ENCODE measurements at places on chromosomes 2 and 18. TPM values are rescaled to one million over a fixed set of nuclear protein-coding genes. Genes with fewer than 3 reads are reported as not detected.

DNA sequence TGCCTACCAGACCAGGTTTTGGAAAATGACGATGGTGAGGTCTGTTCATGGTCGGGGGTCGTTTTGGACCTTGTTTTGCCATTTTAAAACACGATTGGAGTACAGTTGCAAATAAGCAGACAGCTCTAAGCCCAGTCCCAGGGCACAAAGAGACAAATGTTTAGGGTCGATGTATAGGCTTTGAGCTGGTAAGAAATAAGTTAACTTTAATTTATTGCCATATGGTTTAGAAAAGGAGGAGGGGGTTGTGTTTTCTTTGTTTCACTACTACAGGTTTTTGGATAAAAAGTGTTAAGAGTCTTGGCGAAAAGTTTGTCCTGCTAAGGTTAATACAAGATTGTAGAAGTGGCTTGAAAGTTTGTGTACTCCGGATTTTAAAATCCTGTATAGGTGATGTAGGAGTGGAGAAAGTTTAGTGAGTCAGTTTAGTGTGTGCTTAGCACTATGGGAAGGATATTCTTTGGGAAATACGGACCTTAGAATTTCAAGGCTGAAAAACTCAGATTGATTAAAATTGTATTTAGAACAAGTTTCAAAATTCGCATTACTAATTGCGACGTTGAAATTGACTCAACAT lies 1.3 kb downstream of the KCMF1 start:
- peak overlapping the region; percentile 82 for H3K4me3 ChIP-seq
- no peaks in the 10 kb centered on the region for H3K27me3 ChIP-seq
- H3K4me1 ChIP-seq, result peaks cover 48% of the 10 kb centered on the region

DNA sequence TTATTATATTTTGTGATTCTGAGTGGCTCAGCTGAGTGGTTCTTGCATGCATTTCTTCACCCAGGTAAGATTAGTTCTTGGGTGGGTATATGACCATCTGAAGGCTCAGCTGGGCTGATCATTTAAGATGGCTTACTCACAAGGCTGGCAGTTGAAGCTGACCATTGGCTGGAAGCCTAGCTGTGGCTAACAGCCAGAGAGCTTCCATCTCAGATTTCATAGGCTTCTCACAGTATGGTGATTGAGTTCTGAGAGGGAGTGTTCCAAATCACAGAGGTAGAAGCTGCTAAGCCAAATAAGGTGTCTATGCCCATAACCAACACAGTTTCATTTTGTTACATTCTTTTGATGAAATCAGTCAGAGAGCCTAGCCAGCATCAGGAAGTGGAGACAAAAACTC lies 117.4 kb upstream of the RPRM start:
- H3K4me3 ChIP-seq, result no peak overlapping the region
- no peaks in the 10 kb centered on the region for H3K4me1 ChIP-seq
- no peaks in the 10 kb centered on the region for H3K27me3 ChIP-seq
- no peak overlapping the region for H3K27ac ChIP-seq
- H3K36me3 ChIP-seq, result no peaks in the 10 kb centered on the region
- DNase-seq, result no peak

- H3K4me1 ChIP-seq, result peaks cover 39% of the 10 kb centered on the region
- H3K4me3 ChIP-seq, result no peak within 1 kb of the TSS
- H3K27ac ChIP-seq, result peak within 1 kb of the TSS; percentile 15
- no peak for DNase-seq
- H3K36me3 ChIP-seq, result no peaks in the 10 kb centered on the region
Measured at GRCh38 chr2:27078267-27079194, at the start of gene EMILIN1. EMILIN1 (plus strand) TSS chr2:27078615; CDS start chr2:27079066, 451 bp downstream.

- H3K4me3 ChIP-seq, result no peak overlapping the region
- H3K27ac ChIP-seq, result no peak overlapping the region
- no peaks in the 10 kb centered on the region for H3K36me3 ChIP-seq
Measured at GRCh38 chr18:40414155-40414754, 1540.8 kb upstream of the PIK3C3 start.

GRCh38 chr2:220893411-220893810 lies 678.7 kb downstream of the EPHA4 start:
- H3K4me3 ChIP-seq, result no peak overlapping the region
- DNase-seq, result no peak
- H3K4me1 ChIP-seq, result no peaks in the 10 kb centered on the region

DNA sequence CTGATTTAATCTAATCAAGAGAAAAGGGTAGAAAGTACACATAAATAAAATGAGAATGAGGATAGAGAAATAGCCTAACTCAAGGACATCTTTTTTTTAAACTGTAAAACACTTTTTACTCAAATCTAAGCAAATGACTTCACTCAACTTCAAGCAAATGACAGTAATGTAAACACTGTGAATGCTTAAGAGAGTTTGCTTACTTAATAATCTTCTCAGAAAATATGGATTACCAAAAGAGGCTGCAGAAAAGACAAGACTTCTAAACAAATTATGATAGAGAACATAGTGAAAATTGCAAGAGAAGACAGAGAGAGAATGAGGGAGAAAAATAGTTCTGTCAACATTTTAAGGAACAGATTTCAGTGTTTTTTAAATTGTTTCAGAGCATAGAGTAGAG lies 52.5 kb downstream of the FAM124B start:
- H3K27me3 ChIP-seq, result no peaks in the 10 kb centered on the region
- H3K36me3 ChIP-seq, result no peaks in the 10 kb centered on the region
- H3K4me3 ChIP-seq, result no peak overlapping the region

GRCh38 chr2:185137700-185138099 lies 539.4 kb downstream of the ZNF804A start:
- H3K27me3 ChIP-seq, result no peaks in the 10 kb centered on the region
- no peaks in the 10 kb centered on the region for H3K4me1 ChIP-seq
- no peaks in the 10 kb centered on the region for H3K36me3 ChIP-seq
- no peak overlapping the region for H3K4me3 ChIP-seq

DNA sequence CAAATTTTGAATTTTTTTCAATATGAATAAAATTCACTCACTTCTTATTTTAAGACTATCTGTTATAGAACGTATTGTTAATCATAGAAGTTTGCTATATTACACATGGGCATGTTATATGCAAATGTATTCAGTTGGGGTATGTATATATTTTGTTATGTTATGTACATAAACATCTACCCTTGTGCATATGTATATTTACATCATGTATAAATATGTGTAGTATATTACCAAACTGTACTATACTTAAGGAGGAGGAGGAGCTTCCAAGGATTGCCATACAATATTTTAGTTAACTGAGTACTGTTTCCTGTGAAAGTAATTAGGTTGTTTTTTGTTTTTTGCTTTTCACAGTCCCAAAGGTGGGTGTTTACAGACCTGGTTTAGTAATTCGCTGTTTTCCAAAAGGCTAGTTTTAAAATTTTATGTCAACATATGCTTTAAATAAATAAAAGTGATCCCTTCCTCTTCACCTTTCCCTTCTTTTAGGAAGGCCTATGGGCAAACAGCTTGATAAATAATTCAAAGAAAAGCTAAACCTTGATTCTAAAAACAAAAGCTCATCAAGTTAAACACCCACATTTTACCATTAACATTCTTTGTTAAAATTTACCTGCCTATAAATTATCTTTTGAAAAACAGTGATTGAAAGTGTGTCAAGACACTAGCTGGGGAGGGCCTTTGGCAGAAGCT lies 12.9 kb upstream of the POU3F3 start:
- no peaks in the 10 kb centered on the region for H3K36me3 ChIP-seq
- no peak for DNase-seq
- peaks cover 45% of the 10 kb centered on the region for H3K27me3 ChIP-seq
- peaks cover 9% of the 10 kb centered on the region for H3K4me1 ChIP-seq

RTP5 gene
- total RNA-seq, result not detected

DNA sequence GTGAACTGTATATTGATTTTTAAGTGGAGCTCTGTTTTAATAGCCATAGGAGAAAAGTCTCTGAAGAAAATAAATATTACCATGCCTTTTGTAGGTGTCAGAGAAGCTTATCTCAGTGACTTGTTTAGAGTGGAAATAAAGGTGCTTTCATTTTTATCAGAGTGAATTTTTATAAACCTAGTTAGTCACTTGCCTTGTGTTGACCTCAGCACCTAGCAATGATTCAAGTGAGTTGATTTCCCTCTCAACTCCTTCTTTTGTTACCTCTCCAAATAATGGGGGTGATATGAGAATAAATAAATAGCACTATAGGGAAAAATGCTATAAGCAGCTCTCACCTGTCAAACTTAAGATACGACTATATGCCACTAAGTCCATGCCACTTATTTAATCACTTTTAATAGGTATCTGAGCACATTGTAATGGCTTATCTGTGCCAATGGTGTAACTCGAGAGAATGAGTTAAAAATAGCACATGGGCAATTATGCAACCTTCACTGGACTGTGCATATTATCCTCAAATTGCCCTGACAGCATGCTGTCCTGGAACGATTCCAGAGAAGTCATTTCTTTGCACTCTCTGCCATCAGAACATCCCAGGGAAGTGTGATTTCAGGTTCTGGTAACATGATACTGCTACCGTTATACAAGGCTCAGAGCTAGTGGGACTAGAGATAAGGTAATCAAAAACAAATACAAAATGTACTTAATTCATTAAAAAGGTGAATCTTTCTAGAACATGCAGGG lies 290.8 kb downstream of the CCDC85A start:
- H3K36me3 ChIP-seq, result no peaks in the 10 kb centered on the region
- H3K4me3 ChIP-seq, result no peak overlapping the region

ARPC2 gene
- total RNA-seq, result 475 TPM

DNA sequence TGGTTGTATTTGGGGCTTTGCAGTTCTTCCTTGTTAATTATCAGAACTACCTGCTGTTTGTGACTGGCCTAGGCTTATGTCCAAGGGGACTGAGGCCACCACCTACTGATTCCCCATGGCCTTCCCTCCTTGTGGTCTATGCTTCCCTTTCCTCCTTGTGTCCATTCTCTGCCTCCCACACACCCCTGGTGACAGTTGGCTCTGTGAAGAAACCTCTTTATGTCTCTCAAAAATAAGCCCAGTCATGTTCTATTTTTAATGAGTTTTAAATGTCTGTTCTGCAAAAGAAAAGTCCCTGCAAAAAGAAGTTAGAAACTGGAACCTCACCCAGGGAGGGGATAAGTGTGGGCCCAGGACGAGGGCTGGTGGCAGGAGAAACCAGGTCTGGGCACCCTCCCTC lies 105.0 kb downstream of the SMC6 start:
- H3K27ac ChIP-seq, result no peak overlapping the region
- no peak for DNase-seq
- H3K36me3 ChIP-seq, result no peaks in the 10 kb centered on the region
- peaks cover 5% of the 10 kb centered on the region for H3K4me1 ChIP-seq
- H3K27me3 ChIP-seq, result no peaks in the 10 kb centered on the region

CD8B2 gene
- not detected for total RNA-seq

- no peak for DNase-seq
- no peak overlapping the region for H3K27ac ChIP-seq
- no peak overlapping the region for H3K4me3 ChIP-seq
- no peaks in the 10 kb centered on the region for H3K36me3 ChIP-seq
Measured at GRCh38 chr2:60118061-60118460, 435.4 kb downstream of the BCL11A start.

CD226 gene
- total RNA-seq, result 19.9 TPM

DNA sequence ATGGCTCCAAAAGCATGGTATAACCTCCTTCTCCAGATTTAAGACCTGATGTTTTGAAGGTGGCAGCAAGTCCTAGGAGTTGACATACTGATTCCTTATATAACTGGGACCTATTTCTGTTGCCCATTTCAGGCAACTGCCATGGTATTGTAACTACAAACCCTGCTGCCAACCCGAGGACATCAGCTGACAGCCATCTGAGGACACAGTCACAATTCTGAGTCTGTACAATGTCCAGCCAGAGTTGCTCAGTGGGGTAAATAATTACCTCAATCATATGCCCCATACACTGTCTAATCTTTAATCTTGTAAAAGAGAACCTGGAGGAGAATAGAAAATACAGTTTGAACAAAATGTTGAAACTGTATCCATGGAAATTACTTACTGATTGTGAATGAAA lies 8.7 kb upstream of the GAREM2 start:
- no peak for DNase-seq
- no peak overlapping the region for H3K27ac ChIP-seq
- H3K4me1 ChIP-seq, result no peaks in the 10 kb centered on the region
- H3K36me3 ChIP-seq, result no peaks in the 10 kb centered on the region
- H3K4me3 ChIP-seq, result no peak overlapping the region

CHRNG gene
- not detected for total RNA-seq

- H3K4me3 ChIP-seq, result no peak overlapping the region
- peaks cover 3% of the 10 kb centered on the region for H3K27me3 ChIP-seq
- DNase-seq, result no peak
- H3K4me1 ChIP-seq, result no peaks in the 10 kb centered on the region
- no peaks in the 10 kb centered on the region for H3K36me3 ChIP-seq
- no peak overlapping the region for H3K27ac ChIP-seq
Measured at GRCh38 chr18:48571639-48572384, 33.0 kb downstream of the CTIF start.

RNU2-63P gene
- 12.6 TPM for total RNA-seq

RFTN2 gene
- total RNA-seq, result not detected

TCF23 gene
- not detected for total RNA-seq

- no peaks in the 10 kb centered on the region for H3K4me1 ChIP-seq
- DNase-seq, result no peak
- H3K36me3 ChIP-seq, result no peaks in the 10 kb centered on the region
- no peak overlapping the region for H3K27ac ChIP-seq
- no peak overlapping the region for H3K4me3 ChIP-seq
Measured at GRCh38 chr2:221153226-221153625, 418.9 kb downstream of the EPHA4 start.

- H3K36me3 ChIP-seq, result no peaks in the 10 kb centered on the region
- H3K27me3 ChIP-seq, result peaks cover 25% of the 10 kb centered on the region
- peaks cover 4% of the 10 kb centered on the region for H3K4me1 ChIP-seq
- H3K27ac ChIP-seq, result no peak overlapping the region
- DNase-seq, result no peak
- H3K4me3 ChIP-seq, result no peak overlapping the region
Measured at GRCh38 chr2:101145406-101145805, 5.8 kb downstream of the TBC1D8 start.

SCYGR4 gene
- total RNA-seq, result not detected

KIF1A gene
- 8.4 TPM for total RNA-seq

- no peak overlapping the region for H3K27ac ChIP-seq
- no peaks in the 10 kb centered on the region for H3K36me3 ChIP-seq
- no peak for DNase-seq
- no peaks in the 10 kb centered on the region for H3K4me1 ChIP-seq
- H3K27me3 ChIP-seq, result no peaks in the 10 kb centered on the region
Measured at GRCh38 chr2:213763354-213763753, 479.1 kb downstream of the SPAG16 start.

- peaks cover 23% of the 10 kb centered on the region for H3K27me3 ChIP-seq
- no peaks in the 10 kb centered on the region for H3K4me1 ChIP-seq
- H3K4me3 ChIP-seq, result no peak overlapping the region
- no peaks in the 10 kb centered on the region for H3K36me3 ChIP-seq
- H3K27ac ChIP-seq, result no peak overlapping the region
Measured at GRCh38 chr2:118750959-118751565, 96.4 kb downstream of the EN1 start.

DDX1 gene
- 61.7 TPM for total RNA-seq

- no peaks in the 10 kb centered on the region for H3K27me3 ChIP-seq
- H3K4me1 ChIP-seq, result no peaks in the 10 kb centered on the region
- H3K4me3 ChIP-seq, result no peak overlapping the region
- H3K36me3 ChIP-seq, result no peaks in the 10 kb centered on the region
Measured at GRCh38 chr2:223328578-223328977, 273.6 kb downstream of the SCG2 start.

DNA sequence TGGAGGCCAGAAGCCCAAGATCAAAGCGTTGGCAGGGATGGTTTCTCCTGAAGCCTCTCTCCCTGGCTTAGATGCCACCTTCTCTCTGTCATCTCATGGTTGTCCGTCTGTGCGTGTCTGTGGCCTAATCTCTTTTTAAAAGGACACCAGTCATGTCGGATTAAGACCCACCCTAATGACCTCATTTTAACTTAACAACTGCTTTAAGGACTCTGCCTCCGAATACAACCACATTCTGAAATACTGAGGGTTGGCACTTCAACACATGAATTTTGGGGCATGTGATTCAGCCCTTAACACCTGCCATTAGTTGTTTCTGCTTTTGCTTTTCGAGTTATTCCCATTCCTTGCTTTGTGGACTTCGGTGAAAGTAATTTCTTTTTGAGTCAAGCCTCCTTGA lies 97.8 kb upstream of the SMIM21 start:
- peaks cover 8% of the 10 kb centered on the region for H3K27me3 ChIP-seq
- no peak overlapping the region for H3K4me3 ChIP-seq
- no peaks in the 10 kb centered on the region for H3K36me3 ChIP-seq

Measured in activated naive CD4-positive, alpha-beta T cell treated with anti-CD3 and anti-CD28 coated beads for 36 hours (primary cell).